Left ventricle myocardium superior (tissue), 1 donor: ENCODE measurements at places on chromosomes 13 and 19. TPM values are rescaled to one million over a fixed set of nuclear protein-coding genes. Genes with fewer than 3 reads are reported as not detected.
A peak's percentile ranks its signal among the peaks of the same experiment; 100 is the strongest.

DNA sequence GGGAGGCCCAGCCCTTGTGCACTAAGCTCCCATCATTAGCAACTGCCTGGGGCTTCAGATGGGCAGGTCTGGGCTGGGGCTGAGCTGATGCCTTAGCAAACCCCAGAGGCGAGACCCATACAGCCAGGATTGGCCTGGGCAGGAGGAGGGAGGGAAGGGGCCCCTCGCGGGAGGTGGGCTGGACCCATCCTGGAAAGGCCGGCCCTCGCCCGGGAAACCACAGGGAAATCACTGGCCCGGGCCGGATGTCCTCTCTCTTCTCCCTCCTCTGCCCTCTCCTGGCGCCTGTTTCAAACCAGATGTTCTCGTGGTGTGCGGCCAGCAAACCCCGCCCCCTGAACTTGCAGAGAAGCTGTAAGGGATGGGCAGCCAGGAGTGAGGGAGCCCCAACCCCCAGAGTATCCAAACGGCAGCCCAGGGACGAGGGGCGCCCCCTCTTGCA lies 43.1 kb downstream of the TMEM255B start:
- DNase-seq, result peak; percentile 77

DNA sequence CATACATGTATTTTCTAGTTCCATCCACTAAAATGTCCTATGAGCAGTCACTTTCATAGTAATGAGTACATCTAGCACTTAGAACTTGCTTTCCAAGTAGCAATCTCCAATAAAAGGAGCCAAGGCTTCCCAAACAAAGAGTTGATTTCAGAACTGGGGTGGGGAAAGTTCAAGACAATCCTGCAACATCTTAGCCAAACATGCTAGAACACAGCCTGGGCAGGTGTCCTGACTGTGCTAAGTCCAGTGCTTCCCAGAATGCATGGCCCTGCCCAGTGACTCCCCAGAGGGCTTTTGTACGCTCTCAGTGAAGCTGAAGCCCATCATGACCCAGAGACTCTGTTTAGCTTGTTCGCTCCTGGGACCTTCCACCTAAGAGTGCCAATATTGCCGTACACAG lies 106.7 kb upstream of the UBAC2 start:
- no peak for DNase-seq

DNA sequence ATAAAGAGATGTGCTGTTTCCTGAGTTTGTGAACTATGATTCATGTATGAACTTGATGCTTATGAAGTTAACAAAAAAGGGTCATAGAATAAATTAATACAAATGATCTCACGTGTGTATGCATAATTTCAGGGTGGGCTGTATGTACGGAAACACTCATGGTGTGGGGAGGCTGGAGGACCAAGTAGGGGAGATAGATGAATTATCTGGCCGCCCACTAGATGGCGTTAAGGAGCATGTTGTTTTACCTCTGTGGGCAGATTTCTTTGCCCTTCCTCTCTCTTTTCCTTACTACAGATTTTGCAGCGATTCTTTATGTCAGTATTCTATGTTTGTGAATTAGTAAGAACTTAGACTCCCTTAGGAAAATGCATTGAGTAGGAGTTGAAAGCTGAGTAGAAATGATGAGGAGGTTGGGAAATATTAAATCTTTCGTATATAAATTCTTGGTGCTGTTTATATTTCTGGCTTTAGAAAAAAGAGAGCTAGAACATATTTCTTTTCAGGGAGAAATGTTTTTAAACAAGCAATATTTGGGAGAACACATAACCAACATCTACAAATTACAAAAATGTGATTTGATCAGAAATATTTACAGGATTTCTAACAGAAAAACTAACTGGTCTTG lies 47.4 kb upstream of the TMTC4 start:
- no peak for DNase-seq

DNA sequence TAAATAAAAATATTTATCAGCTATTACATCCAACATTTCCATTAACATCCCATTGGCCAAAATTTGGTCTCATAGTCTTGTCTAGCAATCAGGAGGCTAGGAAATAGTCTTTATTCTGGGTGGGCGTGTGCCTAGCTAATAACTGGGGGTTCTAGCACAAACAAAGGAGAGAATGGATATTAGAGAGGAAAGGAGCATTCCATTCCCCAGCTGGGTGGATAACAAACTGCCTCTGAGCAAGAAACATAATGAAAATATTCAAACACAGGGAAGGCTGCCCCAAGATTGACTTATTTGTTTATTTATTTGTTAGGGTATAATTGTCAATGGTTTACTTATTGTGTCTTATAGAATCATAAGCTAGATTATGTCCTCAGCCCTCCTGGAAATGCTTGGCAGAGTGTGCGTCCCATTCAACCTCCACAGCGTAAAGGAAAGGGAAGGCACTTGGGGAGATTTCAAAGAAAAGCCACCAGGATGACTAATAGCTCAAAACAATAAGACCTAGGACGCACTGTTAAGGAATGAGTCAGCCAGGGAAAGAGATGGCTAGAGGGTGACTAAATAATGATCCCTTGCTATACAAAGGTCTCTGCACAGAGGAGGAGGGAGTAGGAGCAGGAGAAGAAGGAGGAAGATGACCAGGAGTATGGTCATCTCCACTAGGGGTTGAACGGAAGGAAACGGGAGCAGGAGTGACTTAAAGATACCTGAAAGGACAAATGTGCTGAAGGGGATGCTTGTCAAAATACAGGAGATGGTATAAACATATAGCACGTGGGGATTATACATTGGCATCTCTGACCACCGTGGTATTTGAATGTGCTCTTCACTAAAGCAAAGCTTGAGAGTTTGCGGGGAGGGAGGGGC lies 23.5 kb upstream of the USP12 start:
- DNase-seq, result no peak

GRCh38 chr19:15431396-15432017 lies 12.7 kb upstream of the AKAP8L start:
- no peak for DNase-seq

GRCh38 chr13:85520445-85520844 lies 278.8 kb downstream of the SLITRK6 start:
- no peak for DNase-seq

DPRX gene
- not detected for total RNA-seq

CALR3 gene
- total RNA-seq, result not detected

ZNF729 gene
- total RNA-seq, result not detected

NFIX gene
- total RNA-seq, result 171 TPM
